ENCODE measurements at places on chromosomes 13 and 19. TPM values are rescaled to one million over a fixed set of nuclear protein-coding genes. Genes with fewer than 3 reads are reported as not detected.

MISP gene
- total RNA-seq: 86.8 TPM

GRK1 gene
- not detected for total RNA-seq

ANKRD24 gene
- 0.29 TPM for total RNA-seq

ZNF468 gene
- 0.47 TPM for total RNA-seq

ZNF793 gene
- total RNA-seq: 0.08 TPM

PPM1N gene
- total RNA-seq: 9.3 TPM

IL4I1 gene
- 1.4 TPM for total RNA-seq

CEACAM7 gene
- total RNA-seq: 0.17 TPM

ZNF625 gene
- total RNA-seq: not detected

Data from A549 treated with GW870086 at 1 μM for 4 hours (cell line).